ENCODE measurements at places on chromosomes 6 and 20.

GRCh38 chr6:38212579-38212978, 393.1 kb downstream of the ZFAND3 start:
- DNase-seq, result no peak

- no peak for DNase-seq
Measured at GRCh38 chr6:161455848-161456247, 182.0 kb upstream of the AGPAT4 start.

DNA sequence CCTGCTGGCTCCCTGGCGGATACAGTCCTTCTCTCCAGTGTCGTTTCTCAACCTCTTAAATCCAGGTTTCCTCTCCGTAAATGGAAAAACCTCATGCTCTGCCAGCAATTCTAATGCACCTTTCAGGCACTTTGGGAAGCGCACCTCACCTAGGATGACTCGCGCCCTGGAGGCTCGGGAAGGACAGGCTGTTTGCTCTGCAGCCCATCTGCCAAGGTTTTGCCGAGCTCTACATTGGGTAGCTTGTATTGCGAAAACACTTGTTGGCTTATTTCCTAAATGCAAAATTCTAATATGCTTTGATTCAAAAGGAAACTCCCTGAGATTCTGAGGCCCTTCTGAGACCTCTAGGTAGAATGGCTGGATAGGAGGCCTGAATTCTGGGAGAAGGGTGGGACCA, 102.6 kb upstream of the MLN start:
- no peak for DNase-seq

DNA sequence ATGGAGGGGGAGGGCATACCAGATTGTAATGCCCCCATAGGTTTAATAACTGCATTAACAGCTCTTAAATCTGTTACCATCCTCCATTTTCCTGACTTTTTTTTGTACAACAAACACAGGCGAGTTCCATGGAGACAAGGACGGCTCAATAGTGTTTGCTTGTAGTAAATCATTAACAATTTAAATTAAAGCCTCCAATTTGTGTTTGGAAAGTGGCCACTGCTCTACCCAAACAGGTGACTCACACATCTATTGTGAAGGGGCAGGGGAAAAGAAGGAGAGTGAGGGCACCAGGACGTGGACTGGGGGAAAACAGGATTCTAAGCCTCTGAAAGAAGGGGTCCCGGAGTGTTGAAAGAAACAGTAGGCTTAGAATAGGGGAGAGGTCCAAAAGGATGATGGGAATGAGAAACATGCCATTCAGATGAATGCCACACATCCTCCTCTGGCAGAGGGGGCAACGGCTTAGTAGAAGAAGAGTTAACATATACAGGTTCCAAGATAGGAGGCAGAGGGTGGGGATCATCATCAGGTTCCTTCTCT, 6.9 kb downstream of the GLYATL3 start:
- no peak for DNase-seq

GRCh38 chr20:22796469-22797077, 212.2 kb upstream of the FOXA2 start:
- DNase-seq, result no peak

DNA sequence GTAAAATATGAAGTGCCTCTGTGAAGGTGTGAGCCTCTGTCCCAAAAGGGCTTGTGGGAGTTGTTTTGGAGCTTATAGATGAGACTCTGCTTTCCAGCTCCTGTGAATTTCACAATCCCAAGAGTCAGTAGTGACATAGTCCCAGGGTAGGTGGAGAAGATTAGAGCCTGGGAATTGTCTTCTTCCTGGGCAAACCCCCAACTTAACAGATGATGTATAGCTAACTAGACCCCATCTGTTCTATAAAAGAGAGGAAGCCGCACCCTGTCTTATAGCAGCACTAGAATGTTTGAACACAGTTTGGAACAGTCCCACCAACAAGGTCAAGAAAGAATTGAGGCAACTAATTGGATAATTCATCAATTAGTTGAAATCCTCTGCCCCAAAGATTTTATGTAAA, 294.7 kb downstream of the ZNF217 start:
- no peak for DNase-seq

GRCh38 chr6:29763491-29764289, 40.5 kb downstream of the HLA-F start:
- DNase-seq, result peak; percentile 92

GRCh38 chr6:33589731-33590530, 9.9 kb upstream of the BAK1 start:
- DNase-seq, result peak; percentile 95

DNA sequence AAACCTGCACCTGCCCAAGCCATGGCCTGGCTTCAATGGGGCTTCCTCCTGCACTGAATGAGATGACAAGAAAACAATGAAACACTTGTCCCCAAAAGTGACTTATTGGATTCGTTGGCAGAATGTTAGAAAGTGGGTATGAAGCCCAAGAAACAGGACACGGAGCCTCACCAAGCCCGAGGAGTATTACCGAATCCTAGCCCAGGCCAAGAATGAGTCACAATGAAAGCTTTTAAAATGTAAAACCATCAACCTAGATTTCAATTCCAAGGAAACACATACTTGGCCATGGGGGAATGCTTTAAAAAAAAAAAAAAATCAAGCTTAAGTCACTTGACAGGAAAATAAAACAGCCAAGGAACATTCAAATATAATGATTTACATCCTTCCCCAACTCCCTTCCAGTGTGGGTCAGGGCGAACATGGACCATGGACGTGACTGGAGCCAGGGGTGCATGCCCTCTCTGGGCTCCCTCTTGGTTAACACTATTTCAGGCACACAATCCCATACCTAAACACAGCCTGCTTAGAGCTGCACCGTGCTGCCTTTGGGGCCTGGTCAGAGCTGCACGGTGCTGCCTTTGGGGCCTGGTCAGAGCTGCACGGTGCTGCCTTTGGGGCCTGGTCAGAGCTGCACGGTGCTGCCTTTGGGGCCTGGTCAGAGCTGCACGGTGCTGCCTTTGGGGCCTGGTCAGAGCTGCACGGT, 3.1 kb upstream of the STX16 start:
- no peak for DNase-seq

- DNase-seq, result no peak
Measured at GRCh38 chr6:119594907-119595306, 245.3 kb upstream of the MAN1A1 start.

- DNase-seq, result no peak
Measured at GRCh38 chr20:59625214-59625922, 21.0 kb downstream of the PHACTR3 start.

DNA sequence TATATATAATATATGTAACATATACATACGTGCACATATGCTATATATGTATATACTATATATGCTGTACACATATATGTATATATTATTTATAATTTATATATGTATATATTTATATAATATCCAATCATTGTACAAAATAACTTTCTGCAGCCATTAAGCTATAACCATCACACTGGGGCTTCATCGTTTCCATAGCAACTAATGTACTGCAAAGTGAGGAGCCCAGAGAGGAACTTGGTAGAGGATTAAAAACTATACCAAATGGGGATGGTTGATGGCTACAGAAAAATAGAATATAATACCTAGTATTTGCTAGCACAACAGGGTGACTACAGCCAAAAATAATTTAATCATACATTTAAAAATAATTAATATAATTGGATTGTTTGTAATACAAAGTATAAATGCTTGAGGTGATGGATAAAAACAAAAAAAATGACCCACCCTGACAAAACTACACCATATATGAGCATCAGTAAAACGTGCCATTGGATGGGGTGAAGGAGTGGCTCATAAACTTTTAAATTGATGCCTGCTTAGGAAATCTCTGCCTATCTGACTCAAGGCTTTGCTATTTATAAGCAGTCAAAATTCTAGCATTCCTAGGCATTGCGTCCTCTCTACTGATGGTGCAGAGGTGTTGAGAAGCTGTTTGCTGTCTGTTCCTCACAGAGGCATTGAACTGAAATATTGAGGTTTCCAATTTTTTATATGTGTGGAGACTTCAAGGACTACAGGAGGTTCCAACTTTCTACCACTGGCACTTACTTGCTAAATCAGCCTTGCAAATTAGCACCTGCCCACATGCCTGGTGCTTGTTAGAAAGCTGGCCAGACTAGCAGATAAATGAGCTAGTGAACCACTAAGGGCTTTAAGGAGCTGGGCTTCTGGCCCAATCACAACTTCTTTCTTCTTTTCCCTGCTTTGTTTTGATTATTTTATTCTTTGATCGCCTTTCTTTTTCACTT, 190.1 kb downstream of the SCP2D1 start:
- no peak for DNase-seq

DNA sequence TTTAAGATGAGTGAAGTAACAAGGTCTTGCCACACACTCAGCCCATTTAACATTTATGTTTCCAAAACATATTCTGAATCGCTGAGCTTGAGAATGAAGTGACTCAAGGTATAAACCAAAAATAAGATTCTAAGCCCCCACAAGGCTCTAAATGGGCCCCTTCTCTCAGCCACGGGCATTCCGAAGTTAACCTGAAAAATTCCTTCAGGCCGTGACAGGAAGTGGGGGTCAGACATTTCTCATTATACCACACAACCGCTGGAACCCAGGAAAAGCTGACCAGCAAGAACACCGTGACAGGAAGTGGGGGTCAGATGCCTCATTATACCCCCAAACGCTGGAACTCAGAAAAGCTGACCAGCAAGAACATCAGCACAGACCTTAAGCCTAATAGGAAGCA, 247.9 kb downstream of the ERMARD start:
- DNase-seq, result no peak

DNA sequence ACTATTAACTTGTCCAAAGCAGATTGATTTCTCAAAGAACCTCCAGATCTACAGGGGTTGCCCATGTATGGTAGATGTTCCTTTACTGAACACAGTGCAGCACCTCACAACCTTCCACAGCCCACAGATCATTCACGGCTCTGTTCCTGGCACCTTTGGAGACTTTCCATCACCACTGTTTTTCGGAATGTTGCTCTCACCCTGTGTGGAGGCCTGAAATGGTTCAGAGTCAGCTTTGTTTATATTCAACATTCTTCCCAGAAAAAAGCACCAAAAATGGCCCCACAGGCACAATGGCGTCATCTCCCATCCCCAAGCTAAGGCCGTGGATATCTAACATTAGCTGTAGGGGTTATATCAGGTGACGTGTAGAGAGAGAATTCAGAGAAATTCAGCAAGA, 74.7 kb downstream of the DHX35 start:
- DNase-seq, result no peak

DNA sequence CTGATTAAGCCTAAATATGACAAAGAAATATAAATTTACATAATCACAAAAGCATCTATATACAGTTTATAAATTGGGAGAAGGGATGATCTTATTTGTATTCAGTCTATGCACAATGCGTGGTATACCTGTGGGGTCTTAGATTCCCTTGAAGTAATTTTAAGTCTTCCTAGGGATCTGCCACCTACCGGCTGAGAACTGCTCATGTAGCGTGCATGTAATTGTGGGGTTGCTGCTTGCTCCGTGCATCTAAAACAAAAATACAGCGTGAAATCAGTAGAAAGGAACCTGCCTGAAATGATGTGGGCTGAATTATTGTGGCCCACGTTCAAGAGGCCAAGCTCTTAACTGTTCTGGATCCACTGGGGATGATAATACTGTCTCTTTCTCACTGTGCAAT, 187.3 kb downstream of the MBOAT1 start:
- no peak for DNase-seq
